ENCODE measurements at places on chromosomes 16 and 17.

- DNase-seq, result peak; percentile 3
Observed at GRCh38 chr17:9529033-9529700, 46.5 kb downstream of the STX8 start.

- peak; percentile 65 for DNase-seq
Observed at GRCh38 chr17:17119533-17119932, 77.3 kb downstream of the MPRIP start.

DNA sequence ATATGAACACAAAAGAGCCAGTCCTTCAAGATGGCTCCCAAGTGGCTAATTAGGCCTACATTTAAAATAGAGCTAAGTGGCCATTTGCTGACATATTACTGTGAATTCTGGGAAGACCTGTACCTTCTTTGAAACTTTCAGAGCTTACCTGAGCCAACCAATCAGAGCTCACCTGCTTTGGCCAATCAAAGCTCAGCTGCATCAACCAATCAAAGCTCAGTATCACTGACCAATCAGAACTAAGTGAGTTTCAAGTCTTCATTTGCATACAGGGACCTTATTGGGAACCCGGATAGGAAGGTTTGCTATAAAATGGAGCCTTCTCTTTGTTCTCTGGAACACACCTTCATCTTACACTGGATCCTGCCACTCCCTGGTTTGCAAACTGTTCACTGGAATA lies 63.7 kb downstream of the FOXL1 start:
- DNase-seq, result no peak

DNA sequence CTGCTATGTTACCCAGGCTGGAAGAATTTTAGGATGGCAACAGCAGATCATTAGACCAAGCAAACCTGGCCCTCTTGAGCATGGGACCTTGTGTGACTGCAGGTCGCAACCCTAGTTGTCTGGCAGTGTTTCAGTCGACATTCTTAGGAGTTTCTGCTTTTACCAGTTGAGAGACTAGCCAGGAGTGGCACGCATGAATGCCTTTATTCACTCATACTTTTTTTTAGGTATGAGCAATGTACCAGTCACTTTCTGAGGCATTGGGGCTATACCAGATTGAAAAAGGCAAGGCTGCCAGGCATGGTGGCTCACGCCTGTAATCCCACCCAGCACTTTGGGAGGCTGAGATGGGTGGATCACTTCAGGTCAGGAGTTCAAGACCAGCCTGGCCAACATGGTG lies 28.2 kb upstream of the HAS3 start:
- no peak for DNase-seq

DNA sequence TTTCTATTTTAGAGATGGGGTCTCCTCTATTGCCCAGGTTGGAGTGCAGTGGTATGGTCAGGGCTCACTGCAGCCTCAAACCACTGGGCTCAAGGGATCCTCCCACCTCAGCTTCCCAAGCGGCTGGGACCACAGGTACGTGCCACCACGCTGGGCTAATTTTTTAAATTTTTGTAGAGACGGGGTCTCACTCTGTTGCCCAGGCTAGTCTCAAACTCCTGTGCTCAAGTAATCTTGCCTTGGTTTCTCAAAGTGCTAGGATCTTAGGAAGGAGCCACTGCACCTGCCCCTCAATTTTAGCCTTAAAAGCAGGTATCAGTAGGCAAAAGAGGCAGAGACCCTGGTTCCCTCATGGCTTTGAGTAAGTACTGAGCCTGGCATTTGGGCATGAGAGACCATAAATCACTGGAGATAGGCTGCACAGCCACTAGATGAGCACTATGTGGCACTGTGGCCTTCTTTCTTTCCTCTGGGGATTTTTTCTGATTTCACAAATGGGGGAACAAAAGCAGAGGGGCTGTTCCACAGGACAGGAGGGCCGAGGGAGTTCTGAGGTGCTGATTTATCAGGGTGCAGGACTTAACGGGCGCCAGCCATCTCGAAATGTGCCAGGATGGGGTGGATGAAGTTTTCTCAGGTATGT lies 82.2 kb downstream of the PLXDC1 start:
- DNase-seq, result peak; percentile 64

- no peak for DNase-seq
Observed at GRCh38 chr17:53061446-53061845, 761.3 kb upstream of the KIF2B start.

- no peak for DNase-seq
Observed at GRCh38 chr17:31815212-31815730, 43.8 kb downstream of the COPRS start.

Data from CD4-positive, alpha-beta T cell treated with Interleukin-12 subunit alpha and Interleukin-12 subunit beta, for 1 hour (primary cell).